Natural killer cell (primary cell): ENCODE measurements at places on chromosomes 1 and 21. TPM values are rescaled to one million over a fixed set of nuclear protein-coding genes. Genes with fewer than 3 reads are reported as not detected.
A peak's percentile ranks its signal among the peaks of the same experiment; 100 is the strongest.

GRCh38 chr1:107459204-107459904, 318.5 kb downstream of the NTNG1 start:
- DNase-seq, result no peak

- DNase-seq, result no peak
Measured at GRCh38 chr1:107789817-107790524, 175.0 kb downstream of the VAV3 start.

- DNase-seq, result peak; percentile 33
Measured at GRCh38 chr1:182035097-182035770, 26.3 kb downstream of the ZNF648 start.

GRCh38 chr1:7060745-7061144, 275.5 kb downstream of the CAMTA1 start:
- DNase-seq, result no peak

- DNase-seq, result no peak
Measured at GRCh38 chr1:6084781-6085495, 39.2 kb downstream of the KCNAB2 start.

DNA sequence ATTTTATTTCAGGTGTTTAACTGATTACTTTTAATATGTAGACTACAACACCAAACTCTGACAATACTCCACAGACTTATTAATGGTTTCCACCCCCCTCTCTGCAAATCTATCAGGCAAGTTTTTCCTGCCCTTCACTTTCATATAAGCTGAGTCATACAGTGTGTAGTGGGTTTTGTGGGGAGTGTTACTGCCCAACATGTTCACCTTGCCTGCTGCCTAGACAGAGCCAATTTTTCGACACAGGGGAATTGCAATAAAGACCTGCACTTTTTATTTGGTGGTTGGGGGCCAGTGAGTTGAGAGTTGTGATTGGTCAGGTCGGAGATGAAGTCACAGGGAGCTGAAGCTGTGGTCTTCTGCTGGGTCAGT, 119.7 kb downstream of the PPIAL4G start:
- peak; percentile 19 for DNase-seq

GRCh38 chr1:232166942-232167341, 463.0 kb downstream of the SIPA1L2 start:
- no peak for DNase-seq

DNA sequence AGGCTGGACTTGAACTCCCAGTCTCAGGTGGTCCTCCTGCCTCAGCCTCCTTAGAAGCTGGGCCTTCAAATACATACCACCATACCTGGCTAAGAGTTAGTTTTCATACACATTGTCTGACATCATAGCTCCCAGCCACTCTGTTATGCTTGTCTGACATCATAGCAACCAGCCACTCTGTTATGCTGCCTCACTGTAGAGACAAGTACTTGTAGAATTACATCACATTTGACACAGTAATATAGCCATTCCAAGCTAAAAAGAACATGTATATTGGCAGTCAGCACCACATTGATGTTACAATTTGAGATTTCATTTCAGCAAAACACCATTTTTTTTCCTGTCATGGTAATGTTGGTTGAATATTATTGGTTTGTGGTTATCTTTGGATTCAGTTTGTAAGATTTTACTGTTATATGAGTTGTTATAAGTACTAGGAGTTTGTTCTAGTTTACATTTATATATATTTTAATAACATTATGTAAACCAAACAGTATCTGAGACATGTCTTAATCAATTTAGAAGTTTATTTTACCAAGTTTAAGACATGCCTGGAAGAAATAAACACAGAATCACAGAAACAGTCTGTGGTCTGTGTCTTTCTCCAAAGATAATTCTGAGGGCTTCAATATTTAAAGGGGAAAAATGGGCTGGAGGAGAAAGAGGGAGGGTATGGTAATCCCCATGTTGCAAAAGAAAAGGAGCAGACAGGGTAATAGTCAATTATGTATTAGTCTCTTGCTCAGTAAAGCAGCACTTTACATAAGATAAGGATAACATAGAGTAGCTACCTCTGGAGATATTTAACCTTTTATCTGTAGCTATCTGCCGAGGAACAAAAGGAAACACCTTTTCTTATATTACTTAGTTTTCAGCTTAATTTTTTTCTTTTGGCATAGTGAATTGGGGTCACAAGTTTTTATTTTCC, 43.0 kb downstream of the XPR1 start:
- DNase-seq, result no peak

DNA sequence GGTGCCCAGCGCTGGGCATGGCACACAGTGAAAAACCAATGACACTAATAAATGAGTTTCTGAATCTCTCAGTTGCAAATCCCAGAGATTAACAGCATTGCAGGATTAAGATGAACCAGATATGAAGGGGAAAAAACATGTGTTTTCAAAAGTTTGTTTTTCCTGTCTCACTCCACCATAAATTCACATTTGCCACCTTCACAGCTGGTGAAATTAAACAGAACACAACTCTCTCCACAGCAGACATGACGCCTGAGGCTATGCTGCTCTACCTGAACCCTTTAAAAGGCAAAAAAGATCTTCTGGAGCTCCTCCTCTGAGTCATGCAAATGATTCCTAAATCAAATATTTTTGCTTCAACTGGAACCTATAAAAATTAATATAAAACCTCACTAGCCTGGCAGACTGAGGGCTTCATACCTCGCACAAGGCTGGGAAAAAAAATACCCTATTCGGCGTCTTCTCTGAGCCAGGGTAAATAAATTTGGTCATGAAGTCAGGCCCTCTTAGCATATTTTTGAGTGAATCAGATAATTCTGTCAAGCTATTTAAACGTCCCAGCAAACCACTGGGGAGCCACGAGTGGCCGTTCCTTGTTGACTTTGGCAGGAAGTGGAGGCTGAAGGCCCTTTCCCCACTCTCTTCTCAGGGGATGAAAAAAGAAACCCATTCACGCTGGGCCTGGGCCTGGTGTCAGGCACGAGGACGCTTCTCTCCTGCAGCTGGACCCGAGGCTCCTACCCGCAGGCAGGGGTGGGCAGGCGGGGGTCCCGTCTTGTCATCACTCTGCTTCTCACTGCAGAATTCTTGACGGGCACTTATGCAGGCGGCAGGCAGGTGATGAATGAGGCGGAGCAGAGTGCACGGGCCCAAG, 53.0 kb downstream of the DMRTB1 start:
- DNase-seq, result no peak

GRCh38 chr1:40404670-40405462, 31.3 kb downstream of the SMAP2 start:
- DNase-seq, result no peak

DNA sequence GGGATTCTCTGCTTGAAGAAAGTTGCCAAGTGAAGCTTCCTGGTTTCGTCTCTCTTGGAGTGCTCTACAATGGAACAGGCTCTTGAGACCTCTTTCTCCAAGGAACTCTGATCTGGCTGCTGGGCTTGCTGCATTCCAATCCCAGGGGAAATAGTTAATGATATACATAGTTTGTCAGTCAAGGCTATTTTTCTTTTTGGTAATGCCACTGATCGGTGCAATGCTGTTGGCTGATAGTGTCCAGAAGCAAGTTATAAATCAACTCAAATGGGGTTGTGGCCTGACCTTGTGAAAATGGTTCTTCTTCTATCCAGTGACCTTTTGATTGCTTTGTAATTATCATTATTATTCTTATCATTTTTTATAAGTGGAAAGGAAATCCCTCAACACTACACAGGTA, 48.4 kb upstream of the TNFSF18 start:
- no peak for DNase-seq

DNA sequence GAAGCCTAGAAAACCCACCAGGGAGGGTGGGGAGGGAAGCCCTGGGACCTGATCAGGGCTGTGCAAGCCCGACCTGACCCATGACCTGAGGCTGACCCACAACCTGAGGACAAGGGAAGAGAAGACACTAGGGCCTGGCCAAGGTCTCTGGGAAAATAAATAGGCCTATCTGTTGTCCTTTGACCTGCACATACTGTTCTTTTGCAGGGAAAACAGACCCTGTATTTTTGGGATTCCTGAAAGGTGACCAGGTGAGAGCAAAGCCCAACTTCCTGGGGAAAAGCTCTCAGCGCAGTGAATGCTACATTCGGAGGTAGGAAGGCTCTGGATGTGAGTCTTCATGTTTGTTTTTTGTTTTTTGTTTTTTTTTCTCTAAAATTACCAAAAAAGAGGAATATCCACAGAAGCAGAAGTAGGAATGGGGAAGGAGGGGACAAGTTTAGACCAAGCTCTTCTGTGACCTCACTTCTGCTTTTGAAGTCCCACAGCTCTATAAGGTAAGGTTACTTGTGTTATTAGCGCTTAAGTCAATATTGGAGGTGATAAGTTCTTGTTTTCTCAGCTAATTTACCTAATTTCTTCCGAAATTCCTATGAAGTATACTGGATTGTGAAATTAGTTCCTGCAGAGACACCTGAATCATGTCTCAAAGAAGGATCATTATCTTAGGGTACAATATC, 26.2 kb upstream of the LYST start:
- no peak for DNase-seq

GRCh38 chr1:23867542-23867894, 572 bp downstream of the FUCA1 start:
- no peak for DNase-seq

DNA sequence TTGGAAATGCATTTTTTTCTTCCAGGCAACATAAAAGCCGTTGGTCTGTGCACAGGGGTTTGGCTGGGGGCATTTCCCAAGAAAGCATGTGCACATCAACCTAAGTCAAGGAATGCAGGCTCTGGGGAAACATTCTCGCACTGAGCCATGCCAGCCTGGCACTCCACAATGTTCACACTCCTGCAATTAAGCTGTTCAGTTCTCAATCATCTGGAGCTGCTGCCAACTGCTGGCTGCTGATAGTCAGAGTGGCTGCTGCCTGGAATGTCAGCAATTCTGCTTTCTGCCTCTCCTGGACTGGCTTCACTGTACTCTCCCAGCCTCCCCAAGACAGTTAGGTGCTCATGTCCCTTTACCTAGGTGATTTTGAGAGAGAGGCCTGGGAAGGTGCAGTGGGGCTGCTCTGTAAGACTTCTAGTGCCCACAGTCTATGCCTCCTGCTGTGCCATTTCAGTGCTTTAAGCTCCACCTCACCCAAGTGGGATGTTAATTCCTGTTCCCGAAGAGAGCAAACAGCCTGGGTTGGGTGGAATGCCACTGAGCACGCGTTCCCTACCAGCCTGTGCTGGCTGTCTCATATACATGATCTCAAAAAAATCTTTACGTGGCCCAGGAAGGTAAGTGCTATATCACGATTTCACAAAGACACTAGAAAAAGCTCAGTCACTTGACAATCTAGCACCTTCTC, 131.7 kb downstream of the BRINP2 start:
- no peak for DNase-seq

- DNase-seq, result no peak
Measured at GRCh38 chr1:7265771-7266371, 480.6 kb downstream of the CAMTA1 start.

- DNase-seq, result no peak
Measured at GRCh38 chr1:59078070-59078800, 218.7 kb upstream of the FGGY start.

- no peak for DNase-seq
Measured at GRCh38 chr1:17725084-17725719, 29.9 kb upstream of the ACTL8 start.

GRCh38 chr1:10738061-10739058, 58.1 kb downstream of the CASZ1 start:
- no peak for DNase-seq

DNA sequence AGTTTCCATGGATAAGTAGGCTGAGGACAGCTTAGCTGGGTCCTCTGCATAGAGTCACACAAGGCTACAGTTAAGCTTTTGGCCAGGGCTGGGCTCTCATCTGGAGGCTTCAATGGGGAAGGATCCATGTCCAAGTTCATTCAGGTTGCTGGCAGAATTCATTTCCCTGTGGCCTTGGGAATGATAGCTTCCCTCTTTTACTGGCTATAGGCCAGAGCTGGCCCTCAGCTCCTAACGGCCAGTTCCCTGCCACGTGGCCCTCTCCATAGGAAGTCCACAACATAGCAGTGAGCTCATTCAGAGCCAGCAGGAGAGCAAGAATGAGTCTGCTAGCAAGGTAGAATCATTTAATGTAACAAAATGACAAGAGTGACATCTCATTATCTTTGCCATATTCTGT, 15.1 kb upstream of the PODN start:
- no peak for DNase-seq

DNA sequence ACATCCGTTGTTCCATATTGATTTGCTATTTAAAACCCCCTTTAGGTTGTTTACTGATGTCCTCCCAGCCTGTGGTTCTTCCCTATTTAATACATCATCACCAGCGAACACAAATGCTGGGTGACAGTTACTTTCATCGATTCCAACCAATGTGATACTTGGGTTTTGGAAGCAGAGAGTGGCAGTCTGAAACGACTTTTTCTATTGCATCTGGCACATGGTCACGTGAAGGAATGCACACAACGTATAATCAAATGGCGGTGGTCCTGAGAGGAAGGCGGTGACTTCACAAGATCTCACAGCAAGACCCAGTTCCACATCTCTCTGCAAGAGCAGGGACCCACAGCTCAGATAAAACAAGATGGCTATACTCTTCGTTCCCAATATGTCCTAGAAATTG, 213.9 kb downstream of the DSCAM start:
- DNase-seq, result no peak

- DNase-seq, result no peak
Measured at GRCh38 chr1:17979815-17980214, 127.8 kb upstream of the IGSF21 start.

- no peak for DNase-seq
Measured at GRCh38 chr21:29904359-29905282, 35.2 kb downstream of the GRIK1 start.

- no peak for DNase-seq
Measured at GRCh38 chr21:42850866-42851391, 28.4 kb downstream of the WDR4 start.

DNA sequence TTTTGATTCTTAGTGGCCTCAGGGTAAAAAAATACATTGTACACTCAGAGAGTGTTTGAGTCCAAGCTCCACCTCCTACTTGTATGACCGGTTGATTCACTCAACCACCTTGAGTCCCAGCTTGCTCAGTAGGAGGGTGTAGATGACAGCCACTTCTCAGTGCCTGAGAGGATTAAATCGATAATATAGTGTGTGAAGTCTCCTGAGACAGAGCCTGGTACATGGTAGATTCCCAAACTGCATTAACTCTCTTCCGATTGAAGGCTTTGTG, 38.4 kb downstream of the NCMAP start:
- no peak for DNase-seq

Gene ERG
- total RNA-seq, result not detected

Gene RGSL1
- not detected for total RNA-seq

Gene CLCA1
- total RNA-seq, result not detected

Gene TRIM17
- 8.4 TPM for total RNA-seq

Gene SPRR5
- total RNA-seq, result not detected

Gene IGSF3
- total RNA-seq, result 0.05 TPM

Gene NIT1
- total RNA-seq, result 31.6 TPM

Gene HDGF
- total RNA-seq, result 110 TPM

Gene ELOA
- total RNA-seq, result 28.7 TPM

Gene HOOK1
- total RNA-seq, result 2.6 TPM

Gene DOCK7
- 13.1 TPM for total RNA-seq

Gene BATF3
- total RNA-seq, result 3.6 TPM

Gene RNU1-2
- total RNA-seq, result 2,937 TPM

Gene LCE1A
- not detected for total RNA-seq

Gene CAMK2N1
- 1.6 TPM for total RNA-seq

Gene SPRR3
- total RNA-seq, result not detected

Gene LEMD1
- total RNA-seq, result not detected

Gene LCE1F
- not detected for total RNA-seq

Gene GBP4
- total RNA-seq, result 45.6 TPM
